Muscle of leg (tissue), 16 donors: ENCODE measurements at places on chromosomes 7 and 10. TPM values are rescaled to one million over a fixed set of nuclear protein-coding genes. Genes with fewer than 3 reads are reported as not detected.
A peak's percentile ranks its signal among the peaks of the same experiment; 100 is the strongest.

Gene DNAJC12
- 8.5 TPM for total RNA-seq

Gene CH25H
- total RNA-seq, result 0.22 TPM

Gene PTPN20
- total RNA-seq, result 0.53 TPM

Gene PLXNA4
- 1.9 TPM for total RNA-seq

Gene POP7
- total RNA-seq, result 31.6 TPM

Gene DNAJC30
- total RNA-seq, result 3.1 TPM

- H3K4me3 ChIP-seq, result no peak overlapping the region
- H3K4me1 ChIP-seq, result no peaks in the 10 kb centered on the region
- DNase-seq, result no peak
- peaks cover 5% of the 10 kb centered on the region for H3K27me3 ChIP-seq
Observed at GRCh38 chr10:131214521-131215244, 96.8 kb downstream of the TCERG1L start.

- H3K27ac ChIP-seq, result no peak overlapping the region
- H3K36me3 ChIP-seq, result no peaks in the 10 kb centered on the region
- H3K27me3 ChIP-seq, result no peaks in the 10 kb centered on the region
- no peak for DNase-seq
- peaks cover 4% of the 10 kb centered on the region for H3K4me1 ChIP-seq
- no peak overlapping the region for H3K4me3 ChIP-seq
Observed at GRCh38 chr10:89505640-89506275, 29.6 kb downstream of the SLC16A12 start.

DNA sequence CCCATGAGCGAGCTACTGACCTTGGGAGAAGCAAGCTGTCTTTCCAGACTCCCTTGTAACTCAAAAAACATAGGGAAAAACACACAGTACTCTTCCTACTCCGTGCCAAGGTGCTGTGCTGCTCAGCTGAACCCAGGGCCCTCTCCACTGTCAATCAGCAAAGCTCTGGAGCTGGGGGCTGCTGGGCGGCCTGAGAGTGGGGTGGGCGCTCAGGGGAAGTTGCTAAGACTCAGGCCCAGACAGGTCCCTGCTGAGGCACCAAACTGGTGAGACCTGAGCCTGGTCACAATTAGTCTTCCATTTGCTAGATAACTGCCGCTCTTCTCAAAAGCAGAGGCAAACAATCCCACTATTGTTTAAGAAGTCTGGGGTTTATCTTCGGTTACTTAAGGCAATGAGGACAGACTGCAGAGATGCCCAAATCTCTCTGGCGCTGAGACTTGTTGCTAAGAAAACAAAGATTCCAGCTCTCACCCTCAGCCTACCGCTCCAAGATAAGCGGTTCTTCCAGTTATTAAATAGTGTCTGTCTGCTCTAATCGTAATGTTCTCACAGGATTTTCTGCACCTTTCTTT lies 22.0 kb downstream of the STEAP1B start:
- no peaks in the 10 kb centered on the region for H3K36me3 ChIP-seq
- no peak for DNase-seq
- peaks cover 12% of the 10 kb centered on the region for H3K4me1 ChIP-seq
- no peaks in the 10 kb centered on the region for H3K27me3 ChIP-seq
- H3K27ac ChIP-seq, result no peak overlapping the region
- H3K4me3 ChIP-seq, result no peak overlapping the region

GRCh38 chr10:5614155-5614721 lies 52.2 kb downstream of the ASB13 start:
- no peaks in the 10 kb centered on the region for H3K27me3 ChIP-seq
- peaks cover 85% of the 10 kb centered on the region for H3K4me1 ChIP-seq
- no peak overlapping the region for H3K4me3 ChIP-seq
- peak; percentile 86 for DNase-seq
- peak overlapping the region; percentile 85 for H3K27ac ChIP-seq

- no peaks in the 10 kb centered on the region for H3K36me3 ChIP-seq
- no peak overlapping the region for H3K27ac ChIP-seq
- H3K4me3 ChIP-seq, result no peak overlapping the region
- no peaks in the 10 kb centered on the region for H3K4me1 ChIP-seq
- no peaks in the 10 kb centered on the region for H3K27me3 ChIP-seq
- no peak for DNase-seq
Observed at GRCh38 chr7:17126413-17127268, 171.8 kb upstream of the AHR start.

DNA sequence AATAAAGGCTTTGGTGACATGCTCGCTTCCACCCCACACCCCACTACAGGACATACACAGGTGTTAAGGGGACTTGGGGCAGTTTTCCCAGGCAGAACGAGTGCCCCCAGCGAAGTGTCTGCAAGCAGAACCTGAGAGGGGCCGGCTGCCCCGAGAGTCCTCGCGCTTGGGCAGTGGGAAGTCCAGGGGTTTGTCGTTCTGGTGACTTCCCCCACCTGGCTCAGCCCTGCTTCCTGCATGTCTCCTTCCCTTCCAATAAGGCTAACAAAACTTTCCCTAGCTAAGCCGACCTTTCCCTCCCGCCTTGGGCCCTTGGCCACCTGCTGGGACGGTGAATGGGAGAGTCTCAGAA lies 916 bp downstream of the VWA2 start:
- H3K36me3 ChIP-seq, result no peaks in the 10 kb centered on the region
- peaks cover 76% of the 10 kb centered on the region for H3K27me3 ChIP-seq
- peaks cover 5% of the 10 kb centered on the region for H3K4me1 ChIP-seq
- no peak overlapping the region for H3K27ac ChIP-seq

- no peak overlapping the region for H3K27ac ChIP-seq
- H3K36me3 ChIP-seq, result no peaks in the 10 kb centered on the region
- H3K4me1 ChIP-seq, result no peaks in the 10 kb centered on the region
- DNase-seq, result peak; percentile 28
- no peak overlapping the region for H3K4me3 ChIP-seq
- H3K27me3 ChIP-seq, result no peaks in the 10 kb centered on the region
Observed at GRCh38 chr7:43164757-43165156, 52.3 kb downstream of the HECW1 start.
